ENCODE measurements at places on chromosomes 5 and 9.

DNA sequence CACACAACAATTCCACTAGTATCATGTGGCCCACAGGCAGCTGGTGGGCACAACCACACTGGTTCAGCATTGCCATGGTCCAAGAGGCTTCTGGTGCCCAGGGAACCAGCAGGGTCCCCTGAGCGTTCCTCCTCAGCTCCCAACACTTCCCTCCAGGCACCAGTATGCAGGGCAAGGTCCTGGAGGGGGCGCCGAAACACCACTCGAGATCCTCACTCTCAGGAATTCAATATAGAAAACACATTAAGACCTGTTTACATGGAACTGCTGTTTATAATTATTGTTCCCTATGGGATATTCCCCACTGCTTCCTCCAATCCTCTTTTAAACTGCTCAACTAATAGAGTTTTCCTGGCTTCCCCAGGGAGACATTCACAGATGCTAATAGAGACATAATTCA is 91.9 kb upstream of the GABRP start:
- DNase-seq = no peak

DNA sequence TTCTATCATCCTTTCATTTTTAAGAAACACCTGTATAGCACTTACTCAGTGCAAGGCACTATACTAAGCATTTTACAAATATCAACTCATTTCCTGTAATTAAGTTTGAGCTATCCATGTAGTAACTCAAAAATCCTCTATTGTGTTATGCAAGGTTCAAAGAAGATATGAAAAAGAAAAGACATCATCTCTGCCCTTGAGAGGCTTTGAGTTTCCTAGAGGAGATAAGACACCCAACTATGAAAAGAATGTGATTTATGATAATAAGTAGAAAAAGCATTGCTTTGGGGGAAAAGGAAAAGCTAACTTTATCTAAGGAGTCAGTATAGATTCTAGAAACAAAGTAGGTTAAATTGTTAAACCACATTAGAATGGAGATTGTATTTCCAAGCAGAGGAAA is 14.2 kb upstream of the ZNF608 start:
- no peak for DNase-seq

DNA sequence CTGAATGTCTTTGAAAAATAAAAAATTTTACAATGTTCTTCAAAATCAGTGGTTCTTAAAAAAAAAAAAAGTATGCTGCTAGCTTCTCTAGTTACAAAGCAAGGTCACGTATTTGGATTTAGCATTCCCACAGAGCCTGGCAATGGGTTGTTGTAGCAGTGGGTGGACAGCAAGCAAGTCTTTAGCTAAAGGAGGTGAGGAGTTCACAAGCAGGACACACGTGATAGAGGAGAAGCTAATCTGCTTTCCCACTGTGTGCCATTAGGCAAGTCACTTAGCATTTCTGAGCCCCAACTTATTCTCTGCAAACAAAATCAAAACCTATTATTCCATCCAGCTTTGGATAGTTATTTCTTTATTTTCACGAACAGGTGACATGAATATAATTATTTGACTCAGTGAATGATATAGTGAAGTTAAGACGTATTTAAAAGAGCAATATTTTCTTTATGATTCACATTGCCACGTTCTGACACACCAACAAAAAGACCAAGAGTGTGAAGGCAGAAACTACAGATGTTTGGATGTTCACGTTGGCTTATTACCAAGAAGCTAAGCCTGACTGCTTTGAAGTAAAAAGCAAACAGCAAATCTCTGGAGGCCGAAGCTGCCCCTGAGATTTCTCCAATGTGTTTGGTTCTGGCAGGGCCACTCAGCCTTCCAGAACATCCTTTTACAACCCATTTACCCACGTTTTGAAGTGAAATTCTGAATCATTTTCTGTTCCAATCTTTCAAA is 612.1 kb upstream of the CDH6 start:
- DNase-seq = no peak

- DNase-seq = no peak
Observed at GRCh38 chr5:112630246-112631009, 107.3 kb upstream of the APC start.

DNA sequence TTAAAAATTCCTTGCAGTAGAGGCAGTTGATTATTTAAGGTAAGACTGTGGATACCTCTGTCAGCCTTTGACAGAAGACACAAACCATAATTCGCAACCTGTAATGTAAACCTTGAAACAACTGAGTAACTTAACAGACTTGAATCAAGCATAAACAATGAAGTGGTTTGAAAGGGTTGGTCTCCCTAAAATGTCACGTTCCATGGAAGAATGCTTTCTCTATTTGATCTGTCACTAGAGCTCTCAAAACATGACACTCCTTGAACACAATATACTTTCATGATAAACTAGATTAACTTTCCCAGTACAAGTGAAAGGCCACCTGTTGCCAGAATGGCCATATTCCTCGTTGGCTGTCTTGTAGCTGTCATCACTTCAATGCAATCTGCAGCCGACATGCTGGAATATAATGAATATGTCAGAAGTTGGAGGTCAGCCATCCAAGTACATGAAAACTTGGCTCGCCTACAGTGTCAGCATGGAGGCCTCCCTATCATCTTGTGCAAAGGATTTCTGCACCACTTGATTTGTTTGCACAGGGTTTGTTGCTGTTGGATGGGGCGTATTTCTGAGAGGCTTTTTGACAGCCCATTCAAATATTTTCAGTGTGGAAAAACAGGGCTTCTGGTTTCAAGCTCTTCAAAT is 228.0 kb downstream of the TLE4 start:
- DNase-seq = no peak

DNA sequence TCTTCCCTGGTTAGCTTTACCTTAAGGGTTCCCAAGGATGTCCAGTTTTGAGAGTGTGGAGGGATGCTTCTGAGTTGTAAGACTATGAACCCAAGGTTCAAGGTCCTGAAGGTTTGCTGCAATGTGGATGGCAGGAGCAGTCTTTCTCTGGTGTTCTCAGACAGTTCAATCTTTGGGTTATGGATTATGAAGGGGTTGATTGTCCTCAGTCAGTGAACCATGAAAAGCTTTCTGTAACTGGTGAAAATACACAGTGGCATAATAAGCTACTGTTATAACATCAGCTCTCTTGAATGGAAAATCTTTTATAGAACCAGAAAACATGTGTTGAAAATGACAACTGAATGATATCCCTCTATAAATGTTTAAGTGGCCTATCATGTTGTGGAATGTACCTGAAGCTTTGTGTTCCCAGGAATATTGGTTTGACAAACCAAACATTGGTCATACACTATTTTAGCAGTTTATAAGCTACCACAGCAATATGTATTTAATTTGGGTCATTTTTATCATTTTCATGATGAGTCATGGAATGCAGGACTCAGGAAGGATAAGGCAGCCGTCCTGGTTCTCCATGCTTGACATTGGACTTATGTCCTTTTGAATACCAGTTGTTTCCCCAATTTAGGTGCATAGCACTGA is 1041.8 kb upstream of the ARRDC3 start:
- DNase-seq = no peak

DNA sequence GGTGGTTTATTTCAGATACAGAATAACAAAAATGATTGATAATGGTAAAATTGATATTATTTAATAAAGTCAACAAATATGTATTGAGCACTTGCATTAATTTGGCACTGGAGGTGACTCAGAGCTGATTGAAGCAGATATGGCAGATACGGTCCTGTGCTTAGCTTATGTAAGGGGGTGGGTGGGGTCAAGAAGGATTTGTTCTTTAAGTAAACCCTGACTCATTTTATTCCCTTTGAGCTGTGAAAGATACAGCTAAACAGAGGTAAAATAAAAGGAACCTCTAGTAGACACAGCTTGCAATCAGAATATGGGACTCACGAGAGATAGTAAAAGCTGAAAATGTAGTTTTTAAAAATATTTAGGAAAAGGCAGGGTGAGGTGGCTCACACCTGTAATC is 201.3 kb upstream of the CLINT1 start:
- no peak for DNase-seq

- peak; percentile 32 for DNase-seq
Observed at GRCh38 chr5:113487781-113488644, at the start of gene MCC. Gene MCC, minus strand, starts transcription at chr5:113488453.
